ENCODE measurements at places on chromosomes 2 and 18.
A peak's percentile ranks its signal among the peaks of the same experiment; 100 is the strongest.

GRCh38 chr2:160308915-160309314 lies 108.8 kb upstream of the ITGB6 start:
- DNase-seq = no peak

GRCh38 chr2:137228566-137228965 lies 463.2 kb downstream of the THSD7B start:
- no peak for DNase-seq

DNA sequence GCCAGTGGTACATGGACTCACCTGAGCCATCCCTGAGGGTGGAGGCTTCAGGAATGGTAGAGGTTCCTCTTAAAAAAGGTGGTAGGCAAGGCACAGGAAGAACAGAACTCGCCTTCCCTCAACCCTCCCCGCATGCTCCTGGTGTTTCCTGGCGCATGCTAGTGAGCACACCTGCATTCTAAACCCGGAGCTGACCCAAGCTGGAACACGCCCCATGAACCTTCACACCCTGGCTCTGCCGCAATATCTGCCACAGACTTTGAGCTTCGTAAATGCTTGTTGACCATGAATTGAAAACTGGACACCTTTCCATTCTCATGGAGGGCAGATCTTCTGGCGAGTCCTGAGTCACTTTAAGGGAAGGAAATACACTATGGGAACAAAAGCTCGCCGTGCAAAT lies 601.3 kb upstream of the RAB6C start:
- no peak for DNase-seq

GRCh38 chr2:95531254-95531771 lies 46.8 kb upstream of the TRIM43B start:
- no peak for DNase-seq

DNA sequence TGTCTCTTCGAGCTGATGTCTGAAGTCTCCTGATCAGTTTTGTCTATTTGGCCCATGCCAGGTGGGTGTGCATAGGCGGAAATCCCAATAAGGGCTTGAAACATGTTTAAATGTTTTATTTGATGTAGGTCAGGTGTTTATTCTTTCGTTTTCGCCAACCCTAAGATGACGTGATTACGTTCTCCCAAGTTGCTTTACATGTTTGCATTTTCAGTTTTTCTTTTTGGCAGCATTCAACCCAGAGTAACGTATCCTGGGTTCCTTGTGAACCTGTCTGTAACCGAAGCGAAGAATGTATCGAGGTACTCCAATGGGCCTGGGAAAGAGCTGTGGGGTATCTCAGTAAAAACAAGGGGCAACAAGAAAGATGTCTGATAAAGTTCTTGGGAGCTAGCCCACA lies 3.1 kb downstream of the ALPK2 start:
- DNase-seq = no peak

DNA sequence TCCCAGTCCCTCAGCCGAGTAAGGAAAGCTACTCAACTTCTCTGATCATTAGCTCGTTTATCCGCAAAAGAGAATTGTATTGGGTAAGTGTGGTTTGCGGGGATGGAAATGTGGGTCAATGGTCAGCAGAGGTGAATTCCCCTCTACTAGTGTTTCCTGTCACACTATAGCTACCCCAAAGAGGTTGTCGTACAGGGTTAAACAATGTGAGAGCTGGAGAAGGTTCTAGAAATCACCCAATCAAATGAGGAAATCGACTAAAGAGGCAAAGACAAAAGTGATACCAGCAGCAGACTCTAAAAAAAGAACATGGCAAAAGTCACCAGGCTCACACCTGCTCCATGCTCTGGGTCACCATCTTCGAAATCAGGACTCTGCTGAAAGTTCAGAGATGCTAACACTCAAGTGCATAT lies 144.7 kb upstream of the ITGA4 start:
- DNase-seq = no peak

DNA sequence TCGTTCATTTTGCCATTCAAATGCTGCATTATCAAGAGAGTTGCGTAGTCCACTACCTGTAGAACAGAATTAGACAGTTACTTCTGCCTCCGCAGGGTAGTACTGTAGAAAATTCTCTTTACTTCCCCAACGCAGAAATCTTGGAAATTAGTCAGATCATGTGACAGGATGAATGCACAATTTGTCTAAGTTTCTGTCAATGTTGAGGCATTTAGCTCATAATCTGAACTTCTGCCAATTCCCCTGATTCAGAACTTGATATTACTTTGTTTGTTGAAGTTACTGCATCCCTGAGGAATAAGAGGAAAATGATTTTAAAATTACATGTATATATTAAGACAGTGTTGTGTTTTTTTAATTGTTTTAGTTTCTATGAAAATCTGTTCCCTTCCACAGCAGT lies 83.4 kb downstream of the TTC27 start:
- DNase-seq = no peak

DNA sequence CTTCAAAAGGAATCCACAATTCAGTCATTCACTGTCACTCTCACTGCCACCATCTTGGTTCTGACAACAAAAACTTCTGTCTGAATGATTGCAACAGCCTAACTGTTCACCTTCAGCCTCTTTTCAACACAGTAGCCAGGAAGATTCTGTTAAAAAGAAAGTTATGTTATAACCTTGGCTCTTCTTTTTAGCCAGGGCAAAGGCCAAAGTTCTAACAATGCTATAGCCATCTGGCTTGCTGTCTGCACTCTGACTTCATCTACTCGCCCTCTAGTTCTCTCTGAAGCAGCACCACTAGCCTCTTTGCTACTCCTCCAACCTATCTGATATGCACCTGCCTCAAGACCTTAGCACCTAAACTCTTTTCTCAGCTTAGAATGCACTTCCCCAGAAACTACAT lies 158.5 kb downstream of the ZNF385B start:
- no peak for DNase-seq

DNA sequence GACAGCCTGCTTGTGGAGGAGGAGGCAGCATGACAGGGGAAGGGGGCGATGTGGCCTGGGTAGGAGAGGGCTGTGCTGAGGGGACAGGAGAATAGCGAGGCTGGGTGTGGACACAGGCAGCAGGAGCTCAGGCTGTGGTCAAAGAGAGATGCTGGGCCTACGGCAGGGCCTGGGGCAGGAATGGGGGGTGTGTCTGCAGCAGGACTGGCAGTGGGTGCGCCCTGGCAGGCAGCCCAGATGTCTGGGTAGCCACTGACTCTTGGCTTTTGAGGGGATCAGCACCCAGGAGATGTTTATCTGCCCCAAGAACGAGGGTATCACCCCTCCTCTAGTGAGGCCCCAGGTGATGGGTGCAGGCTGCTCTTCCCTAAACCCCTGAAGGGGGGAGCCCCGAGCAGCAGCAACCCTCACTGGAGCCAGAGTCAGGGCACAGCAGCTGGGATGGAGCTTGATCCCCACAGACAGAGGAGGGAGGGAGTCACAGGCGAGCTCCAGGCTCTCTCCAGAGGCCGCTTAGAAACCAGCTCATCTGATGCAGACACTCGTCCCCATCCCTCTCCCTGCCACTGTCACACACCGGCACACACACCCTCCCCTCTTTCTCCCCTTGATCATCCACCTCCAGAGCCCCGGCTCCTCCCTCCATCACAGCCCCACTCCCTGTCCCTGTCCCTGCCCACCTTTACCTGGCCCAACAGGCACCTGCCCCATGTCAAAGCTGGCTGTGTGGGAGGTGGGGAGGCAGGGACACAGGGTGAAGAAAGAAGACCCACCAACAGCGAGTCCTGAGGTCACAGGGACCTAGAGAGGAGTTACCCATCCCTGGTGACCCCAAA lies 29.8 kb upstream of the TNS1 start:
- no peak for DNase-seq

DNA sequence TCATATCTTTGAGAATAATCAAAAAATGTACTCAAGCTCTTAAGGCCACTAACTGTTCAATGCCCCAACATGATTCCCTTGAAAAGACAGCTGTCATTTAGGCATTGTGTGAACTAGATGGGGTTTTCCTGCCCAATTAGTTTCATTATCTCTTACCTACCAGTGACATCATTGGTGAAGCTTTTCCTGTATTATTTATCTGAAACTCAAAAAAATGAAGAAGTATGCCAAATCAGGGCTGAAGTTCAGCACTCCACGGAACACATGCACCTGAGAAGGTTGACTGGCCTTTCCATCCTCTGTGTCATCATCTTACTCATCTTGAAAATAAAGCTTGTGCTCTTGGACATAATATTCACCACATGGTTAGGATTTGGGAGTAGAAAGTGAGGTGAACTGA lies 126.4 kb downstream of the TXNL1 start:
- no peak for DNase-seq

DNA sequence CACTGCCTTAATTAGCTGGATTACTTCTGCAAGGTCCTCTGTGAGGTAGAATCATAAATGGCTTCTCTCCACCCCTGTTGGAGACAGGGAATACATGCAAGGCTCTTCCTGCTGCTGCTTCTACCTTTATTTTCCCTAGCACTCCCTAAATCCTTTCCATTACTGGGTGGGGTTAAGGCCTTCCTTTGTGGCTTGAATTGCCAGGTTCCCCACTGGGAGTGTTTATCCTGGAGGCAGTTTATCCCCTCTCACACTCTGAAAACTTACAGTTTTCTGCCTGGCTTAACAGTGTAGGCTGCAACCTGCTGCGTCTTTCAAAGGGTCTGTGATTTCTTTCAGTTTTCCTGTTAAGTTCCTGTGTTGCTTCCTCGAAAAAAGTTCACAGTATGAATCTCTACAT lies 1062.3 kb upstream of the CRIM1 start:
- no peak for DNase-seq

DNA sequence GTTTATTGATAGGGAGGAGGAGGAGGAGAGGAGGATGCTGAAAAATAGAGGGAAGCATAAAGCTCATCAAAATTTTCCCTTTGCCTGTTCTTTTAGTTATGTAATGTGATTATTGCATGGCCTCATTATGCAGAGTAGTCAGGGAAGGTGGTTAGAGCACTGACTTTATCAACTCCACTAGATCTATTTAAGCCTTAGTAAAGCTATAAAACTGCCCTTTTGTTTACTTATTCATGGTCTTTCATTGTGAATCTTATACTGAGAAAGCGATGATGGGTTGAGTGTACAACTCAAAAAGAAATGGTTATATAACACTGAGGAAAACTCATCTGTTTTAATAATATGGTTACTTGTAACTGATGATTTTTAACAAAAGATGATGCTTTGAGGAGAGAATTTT lies 81.7 kb downstream of the MAP4K4 start:
- DNase-seq = no peak

- no peak for DNase-seq
Measured at GRCh38 chr2:238103465-238104225, 3.5 kb downstream of the ESPNL start.

- DNase-seq = no peak
Measured at GRCh38 chr2:205463466-205464025, 218.8 kb upstream of the NRP2 start.

- DNase-seq = no peak
Measured at GRCh38 chr2:237540823-237541222, 25.6 kb upstream of the PRLH start.

DNA sequence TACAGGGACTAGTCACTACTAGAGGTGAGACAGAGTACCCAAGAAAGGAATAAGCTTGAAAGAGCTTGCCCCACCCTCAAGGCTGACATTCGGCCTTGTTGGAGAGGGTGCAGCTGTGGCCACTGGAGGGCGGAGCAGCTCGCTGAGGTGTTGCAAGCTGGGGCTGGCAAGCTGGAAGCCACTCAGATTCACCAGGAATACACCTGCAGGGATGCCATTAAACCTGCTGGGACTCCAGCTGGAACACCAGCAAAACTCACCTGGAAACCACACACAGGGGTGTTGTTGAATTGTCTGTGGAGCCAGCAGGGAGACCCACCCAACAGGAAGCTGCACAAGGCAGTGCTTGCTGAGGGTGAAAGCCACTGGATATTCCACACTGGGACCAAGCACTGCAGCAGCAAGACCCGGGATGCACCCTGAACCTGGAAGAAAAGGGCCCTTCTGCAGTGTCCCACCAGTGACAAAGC lies 26.1 kb downstream of the KCTD18 start:
- peak; percentile 82 for DNase-seq

GRCh38 chr2:165627470-165627869 lies 158.0 kb downstream of the CSRNP3 start:
- no peak for DNase-seq

Measured in WTC11 (cell line).